Spinal cord (tissue), 10 donors: ENCODE measurements at places on chromosomes 5 and 9. TPM values are rescaled to one million over a fixed set of nuclear protein-coding genes. Genes with fewer than 3 reads are reported as not detected.

Gene FOXD1
- total RNA-seq, result 5.8 TPM

Gene TTC1
- total RNA-seq, result 63.0 TPM

DNA sequence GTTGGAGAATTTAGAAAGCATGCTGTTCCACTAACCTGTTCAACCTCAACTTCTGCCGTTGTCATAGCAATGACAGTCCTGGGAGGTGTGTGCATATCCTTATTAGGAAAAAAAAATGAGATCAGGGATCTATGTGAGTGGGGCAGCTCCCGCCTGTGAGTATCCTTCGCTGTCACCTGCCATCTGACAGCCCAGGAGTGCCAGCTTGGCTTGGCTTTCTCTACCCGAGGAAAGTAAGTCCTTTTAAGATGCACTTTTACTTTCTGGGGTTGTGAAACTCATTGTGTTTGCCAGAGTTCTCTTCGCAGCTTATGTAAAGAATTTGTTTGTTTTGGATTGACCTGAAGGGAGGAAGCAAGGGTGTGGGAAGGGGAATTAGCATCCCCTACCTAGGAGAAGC is 21.8 kb downstream of the PCDHAC2 start:
- no peaks in the 10 kb centered on the region for H3K36me3 ChIP-seq
- no peak overlapping the region for H3K27ac ChIP-seq
- no peak overlapping the region for H3K4me3 ChIP-seq
- DNase-seq, result no peak
- H3K27me3 ChIP-seq, result no peaks in the 10 kb centered on the region
- peaks cover 3% of the 10 kb centered on the region for H3K4me1 ChIP-seq

DNA sequence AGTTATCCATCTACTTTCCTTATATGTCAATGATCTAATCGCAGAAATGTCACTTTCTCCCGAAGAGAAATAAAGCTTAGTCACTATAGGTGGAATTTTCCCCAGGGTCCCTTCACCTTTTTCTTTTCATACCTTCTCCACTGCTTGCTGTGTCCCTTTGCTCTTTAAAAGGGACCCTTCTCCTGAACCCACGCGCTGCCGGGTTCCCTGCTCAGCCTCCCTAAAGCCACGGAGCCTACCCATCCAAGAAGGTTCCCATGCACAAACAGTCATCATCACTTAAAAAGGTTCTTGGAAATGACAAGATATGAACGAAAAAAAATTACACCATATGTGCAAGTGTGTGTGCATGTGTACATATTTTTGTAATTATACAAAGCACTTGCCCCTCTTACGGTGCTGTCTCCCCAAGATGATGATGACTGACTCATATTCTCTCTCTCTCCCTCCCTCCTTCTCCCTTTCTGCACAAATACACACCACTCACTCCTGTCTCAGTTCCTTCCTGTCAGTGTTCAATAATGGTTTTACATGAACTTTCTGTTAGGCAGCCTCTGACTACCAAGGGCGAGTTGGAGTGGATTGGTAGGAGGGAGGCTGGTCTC is 1.5 kb upstream of the PTPRD start:
- peaks cover 4% of the 10 kb centered on the region for H3K4me1 ChIP-seq
- no peaks in the 10 kb centered on the region for H3K36me3 ChIP-seq
- H3K4me3 ChIP-seq, result peak overlapping the region; percentile 42
- H3K27ac ChIP-seq, result peak overlapping the region; percentile 2
- peak; percentile 69 for DNase-seq
- H3K27me3 ChIP-seq, result peaks cover 33% of the 10 kb centered on the region

DNA sequence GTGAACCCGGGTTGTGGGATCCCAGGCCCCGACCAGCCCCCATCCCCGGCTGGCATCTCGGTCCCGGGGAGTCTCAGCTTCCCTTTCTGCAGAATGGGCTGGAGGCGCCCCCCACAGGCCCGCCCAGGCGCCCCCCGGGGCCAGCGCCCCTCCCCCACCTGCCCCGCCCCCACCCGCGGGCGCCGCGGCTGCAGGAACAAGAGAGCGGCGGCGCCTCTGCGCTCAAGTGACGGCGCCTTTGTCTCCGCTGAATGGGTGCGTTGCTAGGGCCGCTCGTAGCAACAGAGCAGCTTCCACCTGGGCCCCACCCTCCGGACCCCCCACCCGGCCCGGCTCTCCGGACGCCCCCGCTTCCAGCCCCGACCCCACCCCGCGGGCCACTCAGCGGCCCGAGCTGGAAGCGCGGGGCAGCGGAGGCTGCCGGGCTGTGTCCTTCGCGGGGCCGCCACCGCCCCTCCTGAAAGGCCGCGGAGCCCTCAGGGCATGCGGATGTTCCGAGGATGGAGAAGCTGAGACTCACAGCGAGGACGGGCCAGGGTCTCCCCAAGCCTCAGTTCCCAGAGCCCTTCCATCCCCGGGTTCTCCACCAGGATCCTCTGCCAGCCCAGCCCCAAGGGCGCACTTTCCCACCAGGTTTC is 27.5 kb downstream of the ADGRD2 start:
- peaks cover 34% of the 10 kb centered on the region for H3K4me1 ChIP-seq
- H3K27me3 ChIP-seq, result peaks cover 33% of the 10 kb centered on the region
- H3K27ac ChIP-seq, result no peak overlapping the region
- H3K36me3 ChIP-seq, result no peaks in the 10 kb centered on the region
- peak; percentile 61 for DNase-seq

DNA sequence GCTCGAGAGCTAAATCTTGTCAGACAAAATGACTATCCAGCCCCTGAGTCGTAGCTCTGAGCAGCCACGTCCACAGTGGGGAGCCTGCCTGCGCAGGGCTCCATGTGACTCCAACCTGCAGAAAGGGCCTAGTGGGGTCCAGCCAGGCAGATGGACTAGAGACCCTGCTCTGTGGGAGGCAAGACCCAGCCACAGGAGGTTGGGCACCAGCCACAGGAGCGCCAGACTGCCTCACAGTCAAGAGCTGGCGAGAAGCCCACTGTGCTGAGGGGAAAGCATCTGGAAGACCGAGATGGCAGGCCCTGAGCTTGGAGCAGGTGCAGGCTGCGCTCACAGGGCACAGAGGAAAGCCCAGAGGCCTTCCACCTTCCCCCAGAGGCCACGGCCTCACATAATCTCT is 61.4 kb downstream of the C5orf15 start:
- H3K4me3 ChIP-seq, result no peak overlapping the region
- H3K27me3 ChIP-seq, result peaks cover 3% of the 10 kb centered on the region
- H3K36me3 ChIP-seq, result no peaks in the 10 kb centered on the region
- peaks cover 23% of the 10 kb centered on the region for H3K4me1 ChIP-seq

DNA sequence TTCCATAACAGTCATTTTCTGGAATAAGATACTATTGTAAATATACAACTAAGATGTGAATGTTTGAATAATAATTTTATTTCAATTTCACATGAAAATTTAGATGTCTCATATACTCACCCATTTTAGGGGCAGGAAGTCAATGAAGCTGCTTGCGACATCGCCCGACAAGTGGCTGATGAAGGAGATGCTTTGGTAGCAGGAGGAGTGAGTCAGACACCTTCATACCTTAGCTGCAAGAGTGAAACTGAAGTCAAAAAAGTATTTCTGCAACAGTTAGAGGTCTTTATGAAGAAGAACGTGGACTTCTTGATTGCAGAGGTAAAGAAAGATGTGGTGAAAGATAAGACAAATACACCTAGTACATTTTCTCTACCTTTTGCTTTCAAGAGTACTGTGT is 8.6 kb downstream of the BHMT start:
- no peaks in the 10 kb centered on the region for H3K4me1 ChIP-seq
- H3K27me3 ChIP-seq, result no peaks in the 10 kb centered on the region
- no peak overlapping the region for H3K27ac ChIP-seq

DNA sequence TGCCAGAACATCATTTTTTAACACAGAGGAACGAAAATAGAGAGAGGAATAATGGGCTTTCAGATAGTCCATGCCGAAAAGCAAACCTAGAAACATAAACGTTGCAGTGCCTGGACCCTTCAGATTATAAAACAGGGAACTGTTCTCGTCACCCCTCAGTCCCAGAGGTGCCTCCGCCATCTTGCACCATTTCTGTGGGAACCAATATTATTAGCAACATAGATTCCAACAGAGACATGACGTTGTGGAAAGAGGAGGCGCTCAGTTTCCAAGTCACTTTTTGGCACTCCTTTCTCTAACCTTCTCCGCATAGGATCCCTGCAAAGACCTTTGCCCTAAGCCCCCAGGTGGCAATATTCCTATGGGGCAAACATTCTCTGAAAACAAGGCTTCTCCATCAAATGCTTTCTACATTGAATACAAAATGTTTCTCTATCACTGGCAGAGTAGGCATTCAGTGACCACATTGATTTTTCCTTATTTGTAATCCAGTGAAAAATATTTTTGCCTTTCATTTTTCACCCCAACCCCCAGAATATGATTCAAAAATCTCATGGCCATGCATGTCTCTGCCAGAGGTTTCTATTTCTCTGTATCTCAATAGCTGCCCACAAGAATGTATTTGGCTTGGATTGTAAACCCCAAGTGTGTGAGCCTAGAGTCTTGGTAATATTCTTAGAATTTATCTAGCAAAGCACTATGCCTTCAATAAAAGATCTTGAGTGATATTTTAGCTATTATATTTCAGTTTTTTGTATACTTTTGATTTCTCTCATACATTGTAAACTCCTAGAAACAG is 500.8 kb upstream of the WWC1 start:
- no peak overlapping the region for H3K4me3 ChIP-seq
- H3K36me3 ChIP-seq, result no peaks in the 10 kb centered on the region
- no peak for DNase-seq
- no peaks in the 10 kb centered on the region for H3K27me3 ChIP-seq
- peaks cover 4% of the 10 kb centered on the region for H3K4me1 ChIP-seq
- no peak overlapping the region for H3K27ac ChIP-seq
